NCI-H1092 (cell line): ENCODE measurements at places on chromosomes 11 and 22.

DNA sequence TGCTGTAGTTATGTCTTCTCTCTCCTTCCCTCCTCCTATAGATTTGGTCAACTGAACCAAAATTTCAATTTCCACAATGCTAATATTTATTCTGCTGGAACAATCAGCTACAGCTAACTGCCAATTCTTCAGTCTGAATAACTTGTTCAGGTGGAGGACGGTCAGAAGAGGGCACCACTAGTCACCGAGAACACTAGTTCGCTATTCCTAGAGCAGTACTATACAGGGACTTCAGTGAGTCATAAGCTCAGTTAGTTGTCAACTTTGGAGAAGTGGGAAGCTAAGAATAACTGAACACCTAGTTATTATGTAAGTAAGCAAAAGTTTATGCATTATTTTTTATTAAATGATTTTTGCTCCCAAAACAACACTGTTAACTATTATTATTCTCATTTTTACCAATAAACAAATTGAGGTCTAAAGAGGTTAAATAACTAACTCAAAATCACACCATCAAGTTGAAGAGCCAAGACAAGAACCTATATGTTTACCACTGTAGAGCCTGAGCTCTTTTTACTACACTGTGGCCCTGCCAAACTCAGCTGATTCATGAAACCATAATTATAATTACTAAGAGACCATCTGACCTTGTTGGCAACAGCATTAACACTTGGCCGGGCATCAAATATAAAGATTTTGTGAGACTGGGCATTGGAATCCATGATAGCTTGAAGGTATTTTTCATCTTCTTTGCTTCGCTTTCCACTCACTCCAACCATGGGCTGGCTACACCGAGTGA is 59.0 kb downstream of the CEP57 start:
- no peak for DNase-seq

DNA sequence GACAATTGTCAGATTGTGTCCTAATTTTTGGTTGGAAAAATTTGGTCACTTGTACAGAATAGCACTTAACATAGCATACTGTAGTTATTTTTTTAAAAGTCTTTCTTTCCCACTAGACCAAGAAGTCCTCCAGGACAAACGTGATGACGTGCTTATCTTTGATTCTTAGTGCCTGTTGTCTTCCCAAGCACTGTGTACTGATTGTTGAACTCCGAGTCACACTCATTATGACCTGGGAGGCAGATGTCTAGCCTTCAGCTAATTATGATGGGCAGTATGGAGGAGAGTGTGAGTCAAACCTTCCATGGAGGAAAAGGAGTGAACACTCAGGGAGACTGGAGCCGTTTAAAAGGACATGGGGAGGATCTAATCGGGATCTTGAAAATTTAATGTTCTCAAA is 119.8 kb downstream of the SPON1 start:
- DNase-seq = no peak

DNA sequence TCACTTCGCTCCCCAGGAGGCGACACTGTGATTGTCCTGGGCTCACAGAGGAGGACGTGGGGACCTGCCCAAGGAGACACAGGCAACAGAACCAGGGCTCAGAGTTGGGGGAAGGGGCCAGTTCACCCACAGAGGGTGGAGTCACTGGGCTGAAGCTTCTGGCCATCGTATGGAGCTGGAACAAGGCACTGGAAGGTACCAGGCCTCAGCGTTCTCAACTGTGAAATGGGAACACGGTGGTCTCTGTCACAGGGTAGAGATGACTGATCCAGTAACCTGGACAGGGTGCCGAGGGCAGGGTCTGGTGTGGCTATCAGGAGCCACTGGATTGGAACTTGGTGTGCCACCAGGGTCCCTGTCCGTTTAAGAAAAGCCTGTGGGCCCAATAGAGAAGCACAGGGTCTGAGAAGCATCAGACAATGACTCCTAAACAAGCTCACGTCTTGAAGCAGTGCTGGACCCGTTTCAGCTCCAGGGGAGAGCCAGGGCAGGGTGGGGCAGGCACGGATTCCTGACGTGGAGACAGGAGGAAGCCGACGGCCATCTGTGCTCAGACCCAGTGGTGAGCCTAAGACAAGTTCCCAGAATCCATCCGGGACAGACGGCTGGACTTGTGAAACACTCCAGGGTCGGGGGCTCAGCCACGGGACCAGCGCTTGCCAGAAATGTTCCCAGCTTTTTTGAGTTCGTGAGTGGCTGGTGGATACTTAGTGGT is 25.0 kb upstream of the KCNQ1OT1 start:
- DNase-seq = no peak

DNA sequence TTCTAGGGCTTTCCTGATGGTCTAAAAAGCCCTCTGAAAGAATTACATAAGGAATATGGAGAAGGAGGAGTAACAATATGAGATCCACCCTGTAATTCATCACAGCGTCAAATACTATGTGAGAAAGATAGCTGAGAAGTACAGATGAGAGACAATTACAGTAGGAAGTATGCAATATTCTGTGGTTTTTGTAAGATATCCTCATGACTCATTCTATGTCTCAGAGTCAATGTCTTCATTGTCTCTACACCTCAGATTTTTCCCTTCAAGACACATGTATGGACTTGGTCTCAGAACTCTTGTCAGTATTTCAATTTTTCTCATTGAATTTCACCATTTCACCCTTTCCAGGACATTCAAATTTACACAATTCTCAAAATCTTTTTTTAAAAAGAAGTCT is 343.3 kb upstream of the CTSC start:
- DNase-seq = no peak

GRCh38 chr11:17750013-17750800 is 15.6 kb downstream of the KCNC1 start:
- no peak for DNase-seq
